ENCODE measurements at places on chromosomes 2 and 18. TPM values are rescaled to one million over a fixed set of nuclear protein-coding genes. Genes with fewer than 3 reads are reported as not detected.

The RAD51AP2 gene
- not detected for polyA plus RNA-seq

The AOX1 gene
- 0.18 TPM for polyA plus RNA-seq

The POMC gene
- 21.2 TPM for polyA plus RNA-seq

The DNAJC5G gene
- polyA plus RNA-seq: not detected

The NAGK gene
- polyA plus RNA-seq: 270 TPM

The ITPRIPL1 gene
- 1.8 TPM for polyA plus RNA-seq

The APLF gene
- 2.1 TPM for polyA plus RNA-seq

The BOLL gene
- not detected for polyA plus RNA-seq

The SALL3 gene
- not detected for polyA plus RNA-seq

The CHMP1B gene
- 108 TPM for polyA plus RNA-seq

The ERFE gene
- not detected for polyA plus RNA-seq

The ABCB11 gene
- polyA plus RNA-seq: not detected

The ATP6V1C2 gene
- polyA plus RNA-seq: 0.54 TPM

The C18orf54 gene
- 0.78 TPM for polyA plus RNA-seq

The UGT1A4 gene
- polyA plus RNA-seq: not detected

The SERPINB12 gene
- not detected for polyA plus RNA-seq

The SLC14A1 gene
- 3.4 TPM for polyA plus RNA-seq

The GULP1 gene
- polyA plus RNA-seq: not detected

The FANCL gene
- 9.1 TPM for polyA plus RNA-seq

The GPR35 gene
- polyA plus RNA-seq: 14.0 TPM

The REG1A gene
- not detected for polyA plus RNA-seq

The AP1S3 gene
- 7.2 TPM for polyA plus RNA-seq

The BAZ2B gene
- 8.6 TPM for polyA plus RNA-seq

The PAX8 gene
- polyA plus RNA-seq: 0.45 TPM

The CTAGE1 gene
- polyA plus RNA-seq: not detected

The PLEKHH2 gene
- 0.23 TPM for polyA plus RNA-seq

The COL6A3 gene
- polyA plus RNA-seq: 0.03 TPM

The VWC2L gene
- not detected for polyA plus RNA-seq

The EFR3B gene
- polyA plus RNA-seq: not detected

The POTEC gene
- polyA plus RNA-seq: not detected

The STARD6 gene
- polyA plus RNA-seq: not detected

The ABCG5 gene
- not detected for polyA plus RNA-seq

The FSHR gene
- not detected for polyA plus RNA-seq

The NAT8 gene
- not detected for polyA plus RNA-seq

The ILKAP gene
- 100 TPM for polyA plus RNA-seq

The SERPINB2 gene
- 1.1 TPM for polyA plus RNA-seq

The SLC40A1 gene
- polyA plus RNA-seq: 0.20 TPM

The CD302 gene
- polyA plus RNA-seq: 0.61 TPM

The NXPH2 gene
- not detected for polyA plus RNA-seq

The FARP2 gene
- polyA plus RNA-seq: 52.6 TPM

The WBP1 gene
- polyA plus RNA-seq: 207 TPM

The COL5A2 gene
- 0.22 TPM for polyA plus RNA-seq

The VIL1 gene
- not detected for polyA plus RNA-seq

Measured in B cell (primary cell).